ENCODE measurements at places on chromosomes 16 and 17.
A peak's percentile ranks its signal among the peaks of the same experiment; 100 is the strongest.

DNA sequence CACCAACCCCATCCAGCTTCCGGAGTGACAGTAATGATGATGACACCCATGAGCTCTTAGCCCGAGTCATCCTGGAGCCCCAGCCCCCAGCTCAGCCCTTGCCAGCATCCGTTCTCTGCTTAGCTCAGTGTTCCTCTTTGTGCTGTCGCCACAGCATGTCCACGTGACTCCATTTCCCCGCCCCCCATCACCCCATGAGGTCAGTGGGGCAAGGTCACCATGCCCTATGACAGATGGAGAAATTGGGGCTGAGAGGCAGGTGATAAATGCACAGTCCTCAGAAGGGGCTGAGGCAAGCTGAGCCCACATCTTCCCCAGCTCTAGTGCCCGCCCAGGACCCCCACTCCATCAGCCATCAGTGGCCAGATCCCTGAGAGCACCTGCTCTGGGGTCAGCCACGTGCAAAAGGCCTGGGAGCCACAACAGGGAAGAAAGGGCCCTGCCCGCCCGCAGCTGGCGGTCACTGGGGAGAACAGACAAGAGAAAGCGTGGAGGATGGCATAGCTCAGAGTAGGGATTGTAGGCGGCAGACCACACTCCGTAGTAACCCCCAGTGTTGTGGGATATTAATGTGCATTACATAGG, 17.1 kb downstream of the ITGB4 start:
- no peak for DNase-seq

DNA sequence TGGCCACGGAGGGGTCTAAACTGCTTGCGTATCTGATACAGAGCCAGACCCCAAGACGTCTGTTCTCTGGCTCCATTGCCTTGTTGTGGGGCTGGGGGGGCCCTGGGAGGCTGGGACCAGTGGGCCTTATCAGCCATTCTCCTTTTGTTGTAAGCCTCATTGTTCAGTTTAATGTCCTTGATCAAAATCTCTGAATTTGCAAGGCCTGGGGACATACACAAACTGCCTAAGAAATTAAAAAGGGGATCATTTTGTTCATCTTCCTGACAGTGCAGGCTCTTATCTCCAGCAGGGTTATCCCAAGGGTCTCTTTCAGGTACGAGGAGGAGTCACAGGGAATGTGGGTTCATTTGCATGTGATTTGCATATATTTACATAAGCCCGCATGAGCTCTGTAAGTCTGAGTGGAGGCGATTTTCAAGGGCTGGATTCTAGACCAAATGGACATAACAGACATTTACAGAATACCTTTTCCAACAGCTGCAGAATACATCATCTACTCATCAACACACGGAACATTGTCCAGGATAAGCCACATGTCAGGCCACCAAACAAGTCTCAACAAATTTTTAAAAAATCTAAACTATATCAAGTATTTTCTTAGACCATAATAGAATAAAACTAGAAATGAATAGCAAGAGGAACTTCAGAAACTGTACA, 269.8 kb downstream of the RBFOX1 start:
- no peak for DNase-seq

DNA sequence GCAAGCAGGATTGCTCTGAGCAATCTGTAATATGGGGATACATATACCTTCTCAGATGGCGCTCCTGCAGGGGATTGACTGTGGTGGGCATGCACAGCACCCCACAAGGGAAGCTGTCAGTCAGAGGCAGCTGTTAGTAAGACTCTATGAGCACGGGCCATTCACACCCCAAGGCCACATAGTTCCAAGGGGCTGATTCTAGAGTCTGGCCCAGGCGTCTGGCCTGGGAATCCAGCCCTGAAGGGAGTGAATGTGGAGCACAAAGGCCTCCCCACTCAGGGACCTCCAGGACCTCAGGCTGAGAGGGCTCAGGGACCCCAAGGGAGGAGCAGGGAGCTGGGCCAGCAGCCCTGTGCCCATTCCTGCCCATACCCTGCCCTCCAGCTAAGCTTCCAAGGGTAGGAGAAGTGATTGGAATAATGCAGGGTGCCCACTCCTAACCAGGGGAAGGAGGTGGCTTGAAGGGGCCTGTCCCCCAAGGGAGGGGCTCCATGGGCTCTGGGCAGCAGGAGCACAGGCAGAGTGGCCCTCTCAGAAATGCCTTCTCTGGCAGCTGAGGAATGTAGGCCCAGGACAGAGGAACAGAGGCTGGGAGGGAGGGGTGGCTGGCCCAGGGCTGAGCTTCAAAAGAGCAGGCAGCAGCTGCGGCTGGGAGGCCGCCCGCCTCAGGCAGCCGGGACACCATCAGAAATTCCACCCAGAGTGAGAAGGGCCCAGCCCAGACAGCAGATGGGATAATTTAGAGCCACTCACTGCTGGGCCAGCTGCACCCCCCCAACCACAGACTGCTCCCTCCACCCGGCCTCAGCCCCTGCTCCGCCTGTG, 48.9 kb upstream of the MRPS23 start:
- no peak for DNase-seq

DNA sequence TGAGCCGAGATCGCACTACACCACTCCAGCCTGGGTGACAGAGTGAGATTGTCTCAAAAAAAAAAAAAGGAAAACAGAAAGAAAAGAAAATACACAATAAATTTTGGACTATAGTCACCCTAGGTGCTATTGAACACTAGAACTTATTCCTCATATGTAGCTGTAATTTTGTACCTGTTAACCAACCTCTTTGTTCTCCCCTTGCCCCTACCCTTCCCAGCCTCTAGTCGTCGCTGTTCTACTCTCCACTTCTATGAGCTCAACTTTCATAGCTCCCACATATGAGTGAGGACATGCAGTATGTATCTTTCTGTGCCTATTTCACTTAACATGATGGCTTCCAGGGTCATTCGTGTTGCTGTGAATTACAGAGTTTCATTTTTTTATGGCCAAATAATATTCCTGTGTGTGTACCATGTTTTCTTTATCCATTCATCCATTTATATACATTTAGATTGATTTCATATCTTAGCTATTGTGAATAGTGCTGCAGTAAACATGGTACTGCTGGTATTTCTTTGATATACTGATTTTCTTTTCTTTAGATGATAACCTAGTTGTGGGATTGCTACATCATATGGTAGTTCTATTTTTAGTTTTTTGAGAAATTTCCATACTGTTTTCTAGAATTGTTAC, 28.3 kb downstream of the VPS35L start:
- DNase-seq: no peak

DNA sequence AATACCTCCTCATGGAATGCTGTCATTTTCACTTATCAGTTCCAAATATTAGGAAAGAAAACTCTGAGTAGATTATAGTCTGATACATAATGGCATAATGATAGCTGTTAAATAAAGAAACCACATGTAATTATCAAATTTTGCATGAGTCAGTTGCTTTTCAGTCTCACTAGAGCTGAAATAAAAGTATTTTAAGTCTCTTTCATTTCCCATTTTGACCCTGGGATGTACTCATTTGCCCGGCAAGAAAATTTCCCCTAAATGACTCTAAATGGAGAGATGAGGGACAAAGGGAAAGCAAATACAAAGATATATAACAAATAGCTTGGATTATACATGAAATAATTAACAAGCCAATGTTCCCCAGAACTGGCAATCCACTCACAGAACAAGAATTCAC, 47.9 kb upstream of the CPHXL start:
- DNase-seq: no peak

DNA sequence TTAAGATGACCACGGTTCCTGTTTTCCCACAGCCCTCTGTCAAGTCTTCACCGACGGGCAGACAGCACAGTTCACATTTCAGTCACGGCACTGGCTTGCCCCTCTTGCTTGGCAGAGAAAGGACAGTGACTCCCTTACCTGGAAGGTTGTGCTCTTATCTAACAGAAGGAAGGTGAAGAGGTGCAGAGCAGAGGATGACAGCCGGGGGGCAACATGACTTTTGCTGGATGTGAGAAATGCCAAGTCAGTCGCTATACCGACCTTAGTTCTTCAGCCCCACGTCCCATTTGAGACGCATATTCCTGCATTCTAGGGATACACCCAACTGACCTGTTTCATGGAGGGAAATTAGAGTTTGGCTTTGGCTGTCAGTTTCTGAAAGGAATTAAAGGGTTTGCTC, 492.3 kb downstream of the NPIPA7 start:
- no peak for DNase-seq

- DNase-seq: no peak
Measured at GRCh38 chr17:6162892-6163291, 92.7 kb downstream of the WSCD1 start.

DNA sequence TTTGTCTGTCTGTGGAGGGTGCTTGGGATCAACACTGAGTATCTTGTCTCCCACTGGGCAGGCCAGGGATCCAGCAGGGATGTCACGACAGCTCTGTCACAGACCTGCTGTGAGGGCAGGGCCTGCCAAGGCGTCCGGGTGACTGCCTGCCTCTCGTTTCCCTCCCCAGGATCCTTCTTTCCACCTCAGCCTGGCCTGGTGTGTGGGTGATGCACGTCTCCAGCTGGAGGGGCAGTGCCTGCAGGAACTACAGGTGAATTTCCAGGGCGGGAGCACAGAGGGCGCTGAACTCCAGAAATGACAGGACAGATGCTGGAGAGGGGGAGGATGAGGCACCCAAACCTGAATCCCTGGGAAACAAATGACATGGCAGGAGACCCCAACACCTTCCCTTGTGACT, 6.8 kb upstream of the MMP15 start:
- no peak for DNase-seq

DNA sequence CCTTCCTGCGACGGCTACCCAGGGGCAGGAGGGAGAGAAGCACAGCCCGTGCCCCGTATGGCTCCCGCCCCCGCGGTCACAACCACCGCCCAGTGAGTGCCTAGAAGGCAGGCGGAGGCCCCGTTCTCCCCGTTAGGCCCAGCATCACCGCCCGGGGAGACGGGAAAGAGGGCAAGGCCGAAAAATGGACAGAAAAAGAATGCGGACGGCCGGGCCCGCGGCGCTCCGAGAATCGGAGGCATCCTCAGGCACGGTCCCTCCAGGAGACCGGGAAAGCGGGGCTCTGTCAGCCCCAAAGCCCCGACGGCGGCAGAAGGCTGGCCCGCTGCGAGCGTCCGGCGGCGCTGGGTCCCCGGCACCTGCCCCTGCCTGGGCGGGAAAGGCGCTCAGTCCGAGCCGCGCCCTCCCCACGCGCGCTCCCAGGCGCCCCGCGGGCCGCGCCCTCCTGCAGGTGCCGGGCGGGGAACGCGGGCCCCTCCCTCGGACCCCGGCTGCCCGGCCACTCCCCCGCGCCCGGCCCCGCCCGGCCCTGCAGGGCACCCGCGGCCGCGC, 407 bp downstream of the MCRIP1 start:
- DNase-seq: peak; percentile 37

DNA sequence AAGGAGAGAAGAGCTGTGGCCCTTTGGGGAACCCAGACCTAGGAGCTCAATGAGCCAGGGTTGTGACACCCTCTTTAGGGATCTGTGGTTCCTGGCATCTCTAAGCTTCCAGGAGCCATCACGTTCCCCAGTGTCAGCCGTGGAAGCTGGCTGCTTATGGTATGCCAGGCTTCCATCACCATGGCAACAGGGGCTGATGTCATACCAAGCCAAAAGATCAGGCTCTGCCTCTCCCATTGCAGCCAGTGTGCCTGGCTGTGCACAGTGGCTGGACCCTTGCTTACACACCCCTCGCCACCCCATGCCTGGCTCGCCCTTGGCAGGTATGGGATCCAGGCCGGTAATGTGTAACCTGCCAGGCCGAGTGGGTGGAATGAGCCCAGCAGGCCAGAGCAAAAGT, 91.1 kb downstream of the SSH2 start:
- no peak for DNase-seq
